ENCODE measurements at places on chromosomes 3 and 15. TPM values are rescaled to one million over a fixed set of nuclear protein-coding genes. Genes with fewer than 3 reads are reported as not detected.
A peak's percentile ranks its signal among the peaks of the same experiment; 100 is the strongest.

ARNT2 gene
- total RNA-seq, result not detected

RTP3 gene
- not detected for total RNA-seq

ISY1 gene
- 65.7 TPM for total RNA-seq

DNA sequence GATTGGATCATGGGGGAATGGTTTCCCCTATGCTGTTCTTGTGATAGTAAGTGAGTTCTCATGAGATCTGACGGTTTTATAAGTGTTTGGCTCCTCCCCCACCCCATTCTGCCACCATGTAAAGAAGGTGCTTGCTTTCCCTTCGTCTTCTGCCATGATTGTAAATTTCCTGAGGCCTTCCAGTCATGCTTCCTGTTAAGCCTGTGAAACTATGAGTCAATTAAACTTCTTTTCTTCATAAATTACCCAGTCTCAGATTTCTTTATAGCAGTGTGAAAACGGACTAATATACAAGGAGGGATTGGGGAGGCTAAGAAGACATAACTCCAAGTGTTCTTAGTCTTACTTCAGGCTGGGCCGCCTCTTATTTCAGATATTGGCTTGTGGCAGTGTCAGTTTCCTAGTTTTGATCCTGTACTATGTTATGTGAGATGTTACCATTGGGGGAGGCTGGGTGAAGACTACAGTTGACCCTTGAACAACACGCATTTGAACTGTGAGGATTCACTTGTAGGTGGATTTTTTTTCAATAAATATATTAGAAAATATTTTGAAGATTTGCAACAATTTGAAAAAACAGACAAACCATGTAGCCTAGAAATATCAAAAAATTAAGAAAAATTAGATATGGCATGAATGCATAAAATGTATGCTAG, 44.9 kb downstream of the NMD3 start:
- no peak overlapping the region for H3K4me3 ChIP-seq
- peaks cover 32% of the 10 kb centered on the region for H3K36me3 ChIP-seq
- no peak for DNase-seq

DNA sequence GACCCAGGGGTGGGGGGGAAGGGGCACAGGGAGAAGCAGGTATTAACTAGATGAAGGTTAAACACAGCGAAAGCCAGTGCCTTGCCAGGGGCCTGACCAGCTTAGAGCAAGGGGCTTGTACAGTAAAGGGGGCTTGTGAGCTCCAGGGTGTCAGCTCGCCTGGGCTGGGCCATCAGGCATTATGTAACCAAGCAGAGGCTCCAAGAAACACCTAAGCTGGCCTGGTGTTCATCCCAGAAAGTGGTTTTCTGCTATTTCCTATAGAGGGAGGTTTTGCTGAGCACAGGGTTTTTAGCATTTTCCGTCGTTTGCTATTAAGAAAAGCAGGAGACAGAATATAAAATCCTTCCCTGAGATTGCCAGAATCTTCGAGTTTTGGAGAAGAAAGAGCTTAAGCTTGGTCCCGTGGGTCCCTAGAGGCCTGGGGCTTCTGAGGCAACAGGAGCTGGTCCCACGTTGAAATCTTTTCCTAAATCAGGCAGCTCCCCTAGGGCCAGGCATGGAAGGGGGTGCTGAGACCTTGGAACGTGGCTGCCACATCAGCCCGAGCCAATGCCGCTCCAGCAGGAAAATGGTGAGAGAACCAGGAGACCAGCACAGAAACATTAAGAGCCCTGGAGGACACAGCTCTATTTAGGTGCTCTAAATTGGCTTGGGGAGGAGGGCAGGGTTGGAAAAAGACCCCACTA, 71.4 kb downstream of the ISG20 start:
- H3K27me3 ChIP-seq, result peaks cover 38% of the 10 kb centered on the region
- H3K36me3 ChIP-seq, result no peaks in the 10 kb centered on the region
- no peak overlapping the region for H3K4me3 ChIP-seq
- H3K4me1 ChIP-seq, result peaks cover 4% of the 10 kb centered on the region
- H3K27ac ChIP-seq, result no peak overlapping the region

GRCh38 chr15:71447328-71448250, 332.3 kb downstream of the THSD4 start:
- no peak for DNase-seq
- peaks cover 4% of the 10 kb centered on the region for H3K27me3 ChIP-seq
- no peaks in the 10 kb centered on the region for H3K4me1 ChIP-seq
- no peaks in the 10 kb centered on the region for H3K36me3 ChIP-seq
- no peak overlapping the region for H3K4me3 ChIP-seq

DNA sequence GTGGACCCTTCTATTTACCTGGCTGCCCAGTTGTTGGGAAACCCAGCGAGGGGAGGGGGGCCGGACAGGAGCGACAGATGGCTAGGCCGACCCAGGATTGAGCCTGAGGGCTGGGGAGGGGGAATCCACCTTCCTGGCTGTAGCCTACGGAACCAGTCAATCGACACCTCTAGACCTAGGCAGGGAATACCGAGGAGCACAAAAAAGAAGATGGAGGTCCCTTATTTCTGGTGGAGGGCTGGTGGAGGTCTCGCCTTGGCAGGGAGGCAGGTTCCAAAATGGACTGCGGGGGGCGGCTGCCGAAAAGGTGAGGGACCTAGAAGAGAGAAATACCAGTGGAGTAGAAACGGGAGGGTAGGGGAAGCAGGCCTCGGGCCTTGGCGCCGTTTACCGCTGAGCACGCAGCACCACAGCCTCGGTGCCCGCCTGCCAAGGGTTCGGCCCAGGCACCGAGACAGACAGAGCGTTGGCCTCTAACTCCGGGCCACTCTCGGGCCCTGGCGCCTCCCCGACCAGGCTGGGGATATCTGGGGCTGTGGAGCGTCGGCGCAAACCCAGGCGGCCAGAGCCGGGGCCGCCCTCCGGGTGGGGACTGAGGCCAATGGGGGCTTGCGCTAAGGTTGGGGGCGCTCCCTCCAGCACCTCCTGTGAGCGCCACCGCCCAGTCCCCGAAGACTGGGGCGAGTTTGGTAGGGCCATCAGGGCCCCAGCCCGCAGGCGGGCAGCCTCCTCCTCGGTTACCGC, 1.6 kb downstream of the ANKRD63 start:
- DNase-seq, result no peak
- H3K4me1 ChIP-seq, result peaks cover 15% of the 10 kb centered on the region
- H3K4me3 ChIP-seq, result peak overlapping the region; percentile 38
- no peaks in the 10 kb centered on the region for H3K36me3 ChIP-seq
- H3K27ac ChIP-seq, result no peak overlapping the region
- peaks cover 54% of the 10 kb centered on the region for H3K27me3 ChIP-seq

- H3K27me3 ChIP-seq, result no peaks in the 10 kb centered on the region
- no peak overlapping the region for H3K4me3 ChIP-seq
- no peak overlapping the region for H3K27ac ChIP-seq
- no peaks in the 10 kb centered on the region for H3K4me1 ChIP-seq
- no peak for DNase-seq
- no peaks in the 10 kb centered on the region for H3K36me3 ChIP-seq
Observed at GRCh38 chr3:63726656-63727055, 74.2 kb downstream of the SNTN start.

- no peak overlapping the region for H3K27ac ChIP-seq
- no peak for DNase-seq
- H3K4me1 ChIP-seq, result no peaks in the 10 kb centered on the region
- H3K27me3 ChIP-seq, result peaks cover 20% of the 10 kb centered on the region
- H3K4me3 ChIP-seq, result no peak overlapping the region
Observed at GRCh38 chr3:120441776-120442175, 9.0 kb downstream of the FSTL1 start.

DNA sequence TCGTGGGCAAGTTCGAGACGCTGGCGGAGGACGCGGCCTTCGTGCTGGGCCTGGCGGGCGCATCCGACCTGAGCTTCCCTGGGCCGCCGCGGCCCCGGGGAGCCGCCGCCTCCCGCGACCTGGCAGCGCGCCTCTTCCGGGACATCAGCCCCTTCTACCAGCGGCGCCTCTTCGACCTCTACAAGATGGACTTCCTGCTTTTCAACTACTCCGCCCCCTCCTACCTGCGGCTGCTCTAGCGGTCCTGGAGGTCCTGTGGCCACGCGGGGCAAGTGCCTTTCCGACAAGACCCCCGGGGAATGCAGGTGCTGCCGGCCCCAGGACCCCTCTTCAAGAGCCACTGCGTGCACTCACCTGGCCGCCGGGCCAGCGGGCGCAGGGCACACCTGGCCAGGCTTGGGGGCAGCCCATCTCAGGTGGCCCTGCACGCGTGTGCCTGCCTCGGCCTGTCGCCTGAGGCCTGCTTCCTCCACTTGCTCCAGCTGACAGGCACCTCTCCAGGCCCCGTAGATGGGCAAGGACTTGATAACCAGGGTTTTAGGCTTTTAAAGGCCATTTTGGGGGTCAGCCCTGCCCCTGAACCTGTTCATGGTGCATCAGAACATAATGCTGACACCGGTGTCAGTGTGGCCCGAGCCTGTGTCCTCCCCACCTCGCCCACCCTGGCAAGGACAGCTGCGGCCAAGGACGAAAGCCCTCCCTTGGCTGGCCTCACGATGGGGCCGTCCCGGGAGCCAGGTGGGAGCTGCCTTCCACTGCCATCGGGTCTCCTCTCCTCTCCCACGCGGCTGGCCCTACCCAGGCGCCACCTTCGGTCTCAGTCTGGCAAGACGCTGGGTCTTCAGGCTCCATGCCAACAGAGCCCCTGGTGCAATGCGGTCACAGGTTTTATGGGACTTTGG, 16.1 kb downstream of the C3orf22 start:
- H3K4me3 ChIP-seq, result no peak overlapping the region
- H3K27ac ChIP-seq, result no peak overlapping the region
- no peaks in the 10 kb centered on the region for H3K4me1 ChIP-seq

DNA sequence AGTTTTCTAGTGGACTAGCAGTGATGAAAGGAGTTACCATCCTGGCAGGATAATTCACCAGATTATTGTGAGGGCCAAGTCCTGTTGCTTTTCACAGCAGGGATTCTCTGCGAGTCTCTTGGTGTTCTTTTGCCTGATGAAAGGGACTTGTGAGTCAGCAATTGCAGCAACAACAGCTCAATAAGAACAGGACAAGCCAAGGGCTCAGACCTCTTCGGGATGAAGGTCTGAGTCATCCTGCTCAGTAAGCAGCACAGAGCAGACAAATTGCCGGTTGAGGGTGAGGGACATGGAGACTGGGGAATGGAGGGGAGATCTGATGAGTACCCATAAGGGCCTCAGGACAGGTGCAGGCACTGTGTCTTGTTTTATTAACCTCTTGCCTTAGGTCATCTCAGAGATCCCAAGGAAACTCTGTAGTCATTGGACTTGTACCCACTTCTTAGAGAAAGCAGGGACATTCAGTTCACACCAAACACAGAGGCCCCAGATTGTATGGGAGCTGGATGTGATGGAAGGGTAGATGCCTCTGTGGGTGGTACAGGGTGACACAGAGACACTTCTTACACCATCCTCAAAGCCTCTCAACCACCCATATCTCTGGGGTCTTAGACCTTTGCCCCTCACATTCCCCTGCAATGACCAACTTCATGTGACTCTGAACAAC, 173.8 kb upstream of the TLE3 start:
- peaks cover 27% of the 10 kb centered on the region for H3K4me1 ChIP-seq
- no peaks in the 10 kb centered on the region for H3K36me3 ChIP-seq
